Activated CD4-positive, alpha-beta memory T cell treated with anti-CD3 and anti-CD28 coated beads, Interleukin-2, amount 10 ng/mL, durations not matched to agents 7 days and 5 days (primary cell): ENCODE measurements at places on chromosomes 7 and 10. TPM values are rescaled to one million over a fixed set of nuclear protein-coding genes. Genes with fewer than 3 reads are reported as not detected.
A peak's percentile ranks its signal among the peaks of the same experiment; 100 is the strongest.

GRCh38 chr7:139899328-139899955 is 70.4 kb downstream of the TBXAS1 start:
- H3K4me1 ChIP-seq: no peaks in the 10 kb centered on the region
- no peak for DNase-seq
- H3K4me3 ChIP-seq: no peak overlapping the region
- H3K27me3 ChIP-seq: no peaks in the 10 kb centered on the region

DNA sequence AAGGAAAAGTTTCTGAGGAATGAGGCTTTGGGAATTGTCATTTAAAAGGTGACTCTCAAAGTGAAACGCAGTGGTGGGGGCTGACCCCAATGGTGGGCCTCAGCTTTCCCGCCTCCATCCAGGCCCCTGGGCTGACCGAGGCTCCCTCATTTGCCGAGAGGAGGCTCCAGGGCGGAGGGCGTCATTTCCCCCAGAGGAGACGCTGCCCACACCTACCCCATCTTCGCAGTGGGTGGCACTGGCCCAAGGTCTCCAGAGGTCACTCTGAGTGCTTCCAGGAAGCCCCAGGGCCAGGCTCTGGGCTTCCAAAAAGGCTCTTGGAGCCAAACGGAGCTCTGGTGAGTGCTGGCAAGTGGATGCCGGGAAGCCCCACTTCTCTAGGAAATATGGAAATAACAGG is 38.0 kb downstream of the TCERG1L start:
- H3K27me3 ChIP-seq: no peaks in the 10 kb centered on the region
- H3K36me3 ChIP-seq: no peaks in the 10 kb centered on the region
- H3K4me3 ChIP-seq: no peak overlapping the region
- H3K27ac ChIP-seq: no peak overlapping the region
- DNase-seq: no peak
- H3K4me1 ChIP-seq: no peaks in the 10 kb centered on the region

DNA sequence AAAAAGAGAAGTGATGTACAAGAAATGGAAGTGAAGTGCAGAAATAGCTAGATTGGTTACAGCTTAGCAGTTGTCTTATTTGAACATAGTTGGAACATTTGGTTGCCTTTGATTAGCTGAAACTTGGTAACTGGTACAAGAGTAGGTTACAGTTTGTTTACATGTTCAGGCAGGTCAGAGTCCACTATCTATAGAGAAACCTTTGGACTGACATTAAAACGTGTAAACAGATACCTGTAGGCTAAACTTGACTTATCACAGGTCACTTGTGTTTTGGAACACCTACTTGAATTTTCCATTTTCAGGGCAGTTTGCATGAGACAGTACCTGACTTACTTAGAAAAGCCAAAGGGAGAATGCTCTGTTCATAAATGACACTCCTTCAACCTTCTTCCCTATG is 28.5 kb upstream of the CYP2C8 start:
- no peaks in the 10 kb centered on the region for H3K36me3 ChIP-seq
- no peaks in the 10 kb centered on the region for H3K4me1 ChIP-seq
- H3K27me3 ChIP-seq: no peaks in the 10 kb centered on the region
- H3K27ac ChIP-seq: no peak overlapping the region

- H3K27me3 ChIP-seq: no peaks in the 10 kb centered on the region
- no peaks in the 10 kb centered on the region for H3K36me3 ChIP-seq
- no peak overlapping the region for H3K4me3 ChIP-seq
- H3K4me1 ChIP-seq: no peaks in the 10 kb centered on the region
Observed at GRCh38 chr7:47331179-47331565, 250.7 kb downstream of the TNS3 start.

DNA sequence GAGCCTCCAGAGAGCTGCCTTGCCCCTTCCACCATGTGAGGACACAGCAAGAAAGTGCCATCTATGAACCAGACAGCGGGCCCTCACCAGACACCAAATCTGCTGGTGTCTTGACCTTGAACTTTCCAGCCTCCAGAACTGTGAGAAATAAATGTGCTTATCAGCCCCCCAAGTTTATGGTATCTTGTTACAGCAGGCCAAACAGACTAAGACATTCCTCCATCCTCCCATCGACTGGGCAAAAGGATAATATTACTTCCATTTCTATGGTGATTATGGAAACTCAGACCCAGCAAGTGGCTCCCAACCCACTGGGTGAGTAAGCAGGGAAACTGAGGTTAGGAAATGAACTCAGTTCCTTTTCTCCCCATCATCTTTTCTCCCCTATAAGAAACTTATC is 288.4 kb downstream of the KCNMA1 start:
- no peaks in the 10 kb centered on the region for H3K36me3 ChIP-seq
- H3K27ac ChIP-seq: no peak overlapping the region
- H3K4me3 ChIP-seq: no peak overlapping the region
- H3K27me3 ChIP-seq: no peaks in the 10 kb centered on the region
- H3K4me1 ChIP-seq: no peaks in the 10 kb centered on the region
- no peak for DNase-seq

GRCh38 chr10:117365612-117366011 is 9.6 kb downstream of the PDZD8 start:
- H3K4me1 ChIP-seq: peaks cover 36% of the 10 kb centered on the region
- H3K4me3 ChIP-seq: no peak overlapping the region
- H3K36me3 ChIP-seq: peaks cover 7% of the 10 kb centered on the region
- no peak overlapping the region for H3K27ac ChIP-seq
- no peak for DNase-seq
- no peaks in the 10 kb centered on the region for H3K27me3 ChIP-seq

DNA sequence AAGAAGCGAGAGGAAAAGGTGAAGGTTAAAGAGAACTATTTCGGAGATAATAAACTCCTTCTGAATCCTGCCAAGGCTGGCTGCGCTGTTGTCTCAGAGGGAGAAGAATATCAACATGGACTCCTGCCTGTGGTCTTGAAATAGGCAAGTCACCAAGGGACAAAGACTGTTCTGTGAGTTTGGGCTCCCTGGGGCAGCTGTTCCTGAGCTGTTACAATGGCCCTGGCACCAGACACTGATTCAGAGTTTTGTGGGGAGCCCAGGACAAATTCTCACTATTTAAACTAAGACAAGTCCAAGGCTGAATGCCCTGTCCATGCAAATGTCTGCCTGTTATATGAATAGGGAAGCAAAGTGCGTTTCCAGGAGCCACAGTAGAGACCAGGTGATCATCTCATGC is 81.4 kb downstream of the PRPF18 start:
- no peak for DNase-seq
- H3K27ac ChIP-seq: no peak overlapping the region
- no peaks in the 10 kb centered on the region for H3K36me3 ChIP-seq
- no peaks in the 10 kb centered on the region for H3K27me3 ChIP-seq
- no peaks in the 10 kb centered on the region for H3K4me1 ChIP-seq

EPDR1 gene
- 0.35 TPM for total RNA-seq

DNA sequence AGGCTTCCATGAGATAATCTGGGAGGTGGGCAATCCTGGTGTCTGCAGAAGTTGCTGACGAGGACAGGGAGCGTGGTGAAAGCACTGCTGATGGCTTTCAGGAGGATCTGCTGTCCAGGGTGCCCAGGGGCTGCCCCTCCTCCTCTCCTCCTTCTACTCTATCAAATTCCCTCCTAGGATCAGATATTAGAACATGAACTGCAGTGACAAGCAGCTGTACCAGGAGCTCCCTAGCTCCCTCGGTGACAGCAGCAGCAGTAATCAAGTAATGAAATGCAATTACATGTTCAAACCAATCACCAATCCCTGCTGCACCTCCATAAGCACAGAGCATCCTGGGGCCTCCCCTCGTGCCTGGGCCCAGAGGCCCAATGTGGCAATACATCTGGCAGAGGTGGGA is 46.9 kb downstream of the GRID1 start:
- no peaks in the 10 kb centered on the region for H3K4me1 ChIP-seq
- peaks cover 14% of the 10 kb centered on the region for H3K27me3 ChIP-seq
- H3K36me3 ChIP-seq: no peaks in the 10 kb centered on the region
- H3K27ac ChIP-seq: no peak overlapping the region

DNA sequence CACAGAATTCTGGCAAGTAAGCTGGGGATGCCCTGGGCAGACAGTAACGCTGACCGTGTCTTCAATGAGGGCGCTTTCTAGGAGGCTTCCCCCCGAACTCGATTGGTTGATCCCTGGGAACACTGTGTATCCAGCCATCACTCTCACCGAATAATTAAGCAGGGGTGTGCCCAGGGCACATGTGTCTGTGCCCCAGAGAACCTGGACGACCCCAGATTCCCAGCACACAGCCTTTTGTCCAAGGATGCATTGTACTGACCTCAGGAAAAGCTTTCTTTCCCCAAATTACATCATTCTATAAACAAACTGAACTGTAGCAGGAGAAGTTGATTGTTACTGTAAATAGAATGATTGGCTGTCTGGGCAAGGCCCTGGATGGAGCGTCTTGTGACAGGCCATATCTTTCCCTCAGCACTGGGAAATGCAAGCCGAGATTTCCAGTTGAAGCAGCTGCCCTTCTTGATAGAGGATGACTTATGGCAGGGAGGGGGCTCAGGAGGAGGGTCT is 6.6 kb upstream of the DEPP1 start:
- H3K27me3 ChIP-seq: peaks cover 6% of the 10 kb centered on the region
- no peak overlapping the region for H3K4me3 ChIP-seq
- H3K27ac ChIP-seq: no peak overlapping the region
- peaks cover 10% of the 10 kb centered on the region for H3K4me1 ChIP-seq
- DNase-seq: no peak

DNA sequence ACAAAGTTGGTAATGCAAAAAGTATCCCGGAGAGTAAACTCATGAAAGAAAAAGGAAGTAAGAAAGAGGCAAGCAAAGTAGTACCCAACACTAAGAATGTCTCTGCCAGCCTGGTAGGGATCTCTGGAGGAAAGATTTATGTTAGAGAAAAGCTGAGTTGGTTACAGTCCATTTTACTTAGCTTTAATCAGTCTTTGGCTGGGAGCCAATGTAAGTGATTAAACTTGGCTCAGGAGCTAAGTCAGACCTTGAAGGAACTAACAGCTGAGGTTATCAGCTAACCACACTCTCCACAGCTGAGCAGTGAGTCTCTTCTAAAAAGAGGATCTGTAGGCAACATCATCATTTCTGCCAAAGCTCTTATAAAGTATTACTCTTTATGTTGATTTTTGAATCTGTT is 148.0 kb downstream of the ANKRD7 start:
- H3K4me1 ChIP-seq: no peaks in the 10 kb centered on the region
- H3K36me3 ChIP-seq: no peaks in the 10 kb centered on the region
- no peaks in the 10 kb centered on the region for H3K27me3 ChIP-seq
- no peak overlapping the region for H3K27ac ChIP-seq

GRCh38 chr10:22605168-22605567 is 109.2 kb downstream of the PIP4K2A start:
- H3K4me1 ChIP-seq: peaks cover 77% of the 10 kb centered on the region
- H3K27ac ChIP-seq: peak overlapping the region; percentile 84
- no peaks in the 10 kb centered on the region for H3K27me3 ChIP-seq
- H3K36me3 ChIP-seq: peaks cover 71% of the 10 kb centered on the region
- H3K4me3 ChIP-seq: peak overlapping the region; percentile 28
- DNase-seq: no peak

- no peak for DNase-seq
- H3K36me3 ChIP-seq: no peaks in the 10 kb centered on the region
- no peak overlapping the region for H3K27ac ChIP-seq
- no peak overlapping the region for H3K4me3 ChIP-seq
Observed at GRCh38 chr7:18222636-18223035, 195.0 kb upstream of the PRPS1L1 start.

DNA sequence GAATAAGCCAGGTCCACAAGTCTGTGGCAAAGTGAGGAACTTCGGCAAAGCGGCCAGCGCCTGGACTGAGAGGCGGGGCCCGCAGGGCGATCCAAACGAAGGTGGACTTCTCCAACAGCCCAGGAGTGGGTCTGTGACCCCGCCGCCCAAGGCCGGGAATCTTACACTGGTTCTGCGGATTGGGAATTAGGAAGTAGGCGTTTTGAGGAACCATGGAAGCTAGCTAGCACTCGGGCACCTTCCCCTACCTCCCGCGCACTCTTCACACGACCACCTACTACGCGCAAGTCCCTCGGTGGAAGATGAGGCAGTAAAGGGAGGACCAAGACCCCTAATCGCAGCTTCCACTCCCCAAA is 570 bp upstream of the ARF5 start:
- no peak for DNase-seq
- H3K4me3 ChIP-seq: peak overlapping the region; percentile 34
- peaks cover 50% of the 10 kb centered on the region for H3K4me1 ChIP-seq
- no peak overlapping the region for H3K27ac ChIP-seq

GRCh38 chr10:1570416-1571051 is 166.8 kb downstream of the ADARB2 start:
- no peak overlapping the region for H3K4me3 ChIP-seq
- H3K36me3 ChIP-seq: no peaks in the 10 kb centered on the region
- H3K27me3 ChIP-seq: no peaks in the 10 kb centered on the region
- no peak for DNase-seq
- no peaks in the 10 kb centered on the region for H3K4me1 ChIP-seq

DNA sequence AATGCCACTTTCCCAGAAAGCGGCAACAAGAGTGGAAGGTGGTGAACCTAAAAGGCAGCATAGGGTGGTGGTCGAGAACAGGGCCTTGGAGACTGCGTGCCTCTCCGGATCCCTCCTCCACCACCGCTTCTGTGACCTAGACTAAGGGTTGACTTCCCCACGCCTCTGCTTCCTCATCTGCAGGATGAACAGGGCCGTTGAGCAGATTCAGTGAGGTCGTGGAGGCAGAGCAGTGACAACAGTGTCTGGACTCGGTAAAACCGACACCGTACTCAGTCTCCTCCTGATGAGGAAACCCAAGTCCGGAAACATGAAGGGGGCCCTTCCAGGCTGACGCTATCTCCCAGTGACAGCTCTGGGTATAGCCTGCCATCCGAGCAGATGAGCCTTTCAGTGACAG is 162.6 kb downstream of the CELF2 start:
- no peak overlapping the region for H3K27ac ChIP-seq
- DNase-seq: peak; percentile 84
- H3K4me3 ChIP-seq: no peak overlapping the region

DNA sequence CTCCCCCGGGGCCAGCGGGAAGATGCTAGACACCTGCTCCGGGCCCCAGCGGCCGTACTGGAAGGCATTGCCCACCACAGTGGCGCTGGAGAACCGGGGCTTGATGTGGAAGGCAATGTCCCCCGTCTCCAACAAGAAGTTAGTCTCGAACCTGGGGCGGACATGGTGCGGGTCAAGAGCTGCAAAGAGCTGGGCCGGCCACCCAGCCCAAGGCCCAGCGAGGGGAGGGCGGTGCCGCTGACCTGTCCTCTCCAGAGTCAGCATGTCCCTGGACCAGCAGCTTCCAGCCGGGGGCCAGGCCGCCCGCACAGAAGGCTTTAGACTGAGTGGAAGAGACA is 551 bp downstream of the GRIFIN start:
- no peak for DNase-seq
- H3K4me1 ChIP-seq: peaks cover 13% of the 10 kb centered on the region
- H3K27me3 ChIP-seq: peaks cover under 1% of the 10 kb centered on the region
- H3K4me3 ChIP-seq: no peak overlapping the region

AKR1C3 gene
- 6.0 TPM for total RNA-seq

DNA sequence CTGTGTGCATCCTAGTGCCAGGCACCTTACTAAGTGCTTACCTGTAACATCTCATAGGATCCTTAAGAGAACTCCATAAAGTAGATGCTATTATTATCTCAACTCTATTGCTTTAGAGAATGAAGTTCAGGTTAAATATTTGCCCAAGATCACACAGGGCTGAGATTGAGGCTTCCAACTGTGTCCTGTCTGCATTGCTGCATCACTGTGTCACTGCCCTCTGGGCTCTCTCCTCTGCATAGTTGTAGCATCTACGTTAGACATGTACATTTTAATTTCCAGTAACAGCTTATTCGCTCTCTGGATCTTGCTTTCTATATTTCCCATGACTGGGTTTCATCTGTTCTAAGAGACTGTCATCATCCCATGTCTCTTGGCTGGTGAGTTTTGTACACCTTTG is 63.6 kb upstream of the FZD8 start:
- no peaks in the 10 kb centered on the region for H3K4me1 ChIP-seq
- H3K36me3 ChIP-seq: no peaks in the 10 kb centered on the region
- H3K27me3 ChIP-seq: no peaks in the 10 kb centered on the region
- no peak overlapping the region for H3K4me3 ChIP-seq
